ENCODE measurements at places on chromosomes 7 and 10. TPM values are rescaled to one million over a fixed set of nuclear protein-coding genes. Genes with fewer than 3 reads are reported as not detected.

IDI2 gene
- not detected for polyA plus RNA-seq

PRSS37 gene
- polyA plus RNA-seq, result 0.23 TPM

ASB10 gene
- polyA plus RNA-seq, result not detected

ERVW-1 gene
- not detected for polyA plus RNA-seq

ACADSB gene
- polyA plus RNA-seq, result 3.7 TPM
